Smooth muscle cell of the coronary artery (primary cell): ENCODE measurements at places on chromosomes 6 and 20. TPM values are rescaled to one million over a fixed set of nuclear protein-coding genes. Genes with fewer than 3 reads are reported as not detected.

Gene PBOV1
- not detected in 2 replicates for total RNA-seq

Gene UNC5CL
- total RNA-seq = under 0.01 and 0.12 TPM in 2 replicates

Gene EPHA7
- total RNA-seq = under 0.01 and 0.75 TPM in 2 replicates

Gene NR2E1
- total RNA-seq = not detected in 2 replicates

Gene THBS2
- 1,023 and 3,001 TPM in 2 replicates for total RNA-seq

Gene MYLK2
- 1.1 TPM in 1 of 2 replicates, not detected in the other for total RNA-seq

Gene OR2H1
- not detected in 2 replicates for total RNA-seq

Gene TUBB2B
- total RNA-seq = 4.1 and 6.3 TPM in 2 replicates

Gene CSNK2B
- total RNA-seq = 71.1 and 94.1 TPM in 2 replicates

Gene MRPS10
- 17.9 and 39.0 TPM in 2 replicates for total RNA-seq

Gene SLC26A8
- total RNA-seq = under 0.01 TPM in 1 of 2 replicates, not detected in the other

Gene PLA2G7
- total RNA-seq = not detected in 2 replicates

Gene POM121L2
- total RNA-seq = not detected in 2 replicates

Gene NOX3
- total RNA-seq = not detected in 2 replicates

Gene SNAP25
- total RNA-seq = not detected in 2 replicates

Gene HLA-A
- 455 and 497 TPM in 2 replicates for total RNA-seq

Gene PXT1
- total RNA-seq = 0.08 and 0.12 TPM in 2 replicates

Gene C6orf141
- total RNA-seq = not detected in 2 replicates

Gene SOX18
- 0.08 and 0.12 TPM in 2 replicates for total RNA-seq

Gene MYB
- total RNA-seq = 3.8 TPM in 1 of 2 replicates, not detected in the other

Gene SLC35D3
- not detected in 2 replicates for total RNA-seq

Gene MMP24OS
- total RNA-seq = 10.9 and 49.0 TPM in 2 replicates

Gene DLL1
- 0.38 and 1.8 TPM in 2 replicates for total RNA-seq

Gene GLP1R
- not detected in 2 replicates for total RNA-seq

Gene SMOC2
- not detected in 2 replicates for total RNA-seq

Gene NRSN1
- total RNA-seq = not detected in 2 replicates
